ENCODE measurements at places on chromosomes 12 and 14.
A peak's percentile ranks its signal among the peaks of the same experiment; 100 is the strongest.

DNA sequence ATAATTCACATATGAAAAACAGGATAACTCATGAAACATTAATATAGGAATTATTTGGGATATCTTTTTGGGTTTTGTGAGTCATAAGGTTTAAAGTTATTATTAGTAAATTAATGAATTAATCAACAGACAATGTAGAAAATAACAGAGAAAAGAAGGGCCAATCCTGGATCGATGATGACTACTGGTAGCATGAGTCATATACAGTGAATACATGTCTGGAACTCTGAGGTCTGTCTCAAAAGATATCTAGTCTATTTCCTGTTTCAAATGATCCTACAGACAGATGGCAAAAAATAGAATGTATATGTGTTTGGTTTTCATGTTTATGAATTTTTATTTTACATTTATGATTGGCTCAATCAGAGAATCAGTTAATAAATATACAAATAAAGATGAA lies 86.4 kb upstream of the RTL1 start:
- no peak for DNase-seq

DNA sequence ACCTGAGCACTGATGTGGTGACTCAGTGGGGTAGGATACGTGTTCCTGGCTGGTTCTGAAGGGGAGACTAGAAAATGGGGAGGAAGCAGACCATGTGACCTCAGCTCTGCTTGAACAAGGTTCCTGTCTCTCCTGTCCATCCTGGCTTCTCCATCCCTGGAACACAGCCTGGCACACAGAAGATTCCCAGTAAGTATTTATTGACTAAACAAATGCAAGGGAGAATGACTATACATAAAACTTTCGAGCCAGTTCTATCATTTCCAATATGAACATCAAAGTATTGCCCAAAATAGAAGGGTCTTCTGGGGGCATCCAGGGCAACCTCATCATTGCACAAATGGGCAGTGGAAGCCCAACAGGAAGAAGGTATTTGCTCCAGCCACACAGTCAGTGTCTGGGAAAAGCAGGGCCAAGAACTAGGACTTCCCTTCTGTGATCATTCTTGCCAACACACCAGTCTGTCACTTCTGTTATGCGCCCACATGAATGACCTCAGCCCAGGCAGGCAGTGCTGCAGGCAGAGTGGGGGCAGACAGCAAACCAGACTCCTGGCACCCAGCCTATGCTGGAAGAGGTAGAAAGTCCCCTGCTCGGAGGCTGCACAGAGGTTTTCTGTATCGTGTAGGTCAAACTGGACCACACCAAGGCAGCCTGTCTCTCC lies 5.6 kb upstream of the SERPINA9 start:
- DNase-seq, result peak; percentile 71

GRCh38 chr14:45970621-45971020 lies 681.0 kb downstream of the RPL10L start:
- no peak for DNase-seq

DNA sequence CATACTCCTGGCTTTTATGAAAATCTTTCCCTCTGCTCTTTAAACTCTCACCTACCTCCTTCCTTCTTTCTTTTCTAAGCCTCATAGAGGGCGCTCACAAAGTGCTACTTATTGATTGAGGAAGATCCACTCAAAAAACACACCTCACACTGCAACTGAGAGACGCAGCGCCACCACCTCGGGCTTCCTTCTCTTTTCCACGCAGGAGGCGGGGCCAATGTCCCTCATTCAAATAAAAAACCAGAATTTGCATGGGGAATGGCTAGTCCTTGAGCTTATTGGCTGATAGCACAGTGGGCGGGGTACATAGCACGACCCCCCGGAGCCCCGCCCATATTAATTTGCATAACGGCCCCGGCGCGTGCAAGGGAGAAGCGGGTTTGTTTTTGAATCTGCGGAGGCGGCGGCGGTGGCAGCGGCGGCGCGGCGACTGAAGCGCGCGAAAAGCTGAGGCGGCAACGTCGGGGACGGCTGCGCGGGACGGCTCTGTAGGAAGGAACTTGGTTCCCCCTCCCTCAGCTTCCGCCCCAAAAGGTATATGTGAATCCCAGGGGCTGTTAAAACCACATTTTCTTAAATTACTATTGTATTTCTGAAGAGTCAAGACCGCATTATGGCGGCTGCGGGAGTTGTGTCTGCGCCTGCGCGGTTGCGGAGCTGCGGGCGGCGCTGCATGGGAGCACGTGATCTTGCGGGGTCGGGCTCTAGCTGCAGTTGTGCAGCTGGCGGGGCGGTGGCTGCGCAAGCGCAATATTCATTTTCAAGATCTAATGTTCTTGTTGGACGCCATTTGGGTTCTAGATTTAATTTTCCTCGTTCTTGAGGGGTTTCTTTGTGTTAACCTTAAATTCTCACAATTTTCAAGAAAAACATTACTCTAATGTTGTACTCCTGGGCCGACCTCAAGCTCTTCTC lies at the start of gene ATF7IP:
TSS of gene ATF7IP (plus strand) at position 389 of the 915 bp plus-strand sequence. CDS start 58,234 bp downstream, outside the sequence.
- DNase-seq, result peak; percentile 98

GRCh38 chr12:127723251-127723650 lies 543.7 kb upstream of the TMEM132C start:
- DNase-seq, result no peak

DNA sequence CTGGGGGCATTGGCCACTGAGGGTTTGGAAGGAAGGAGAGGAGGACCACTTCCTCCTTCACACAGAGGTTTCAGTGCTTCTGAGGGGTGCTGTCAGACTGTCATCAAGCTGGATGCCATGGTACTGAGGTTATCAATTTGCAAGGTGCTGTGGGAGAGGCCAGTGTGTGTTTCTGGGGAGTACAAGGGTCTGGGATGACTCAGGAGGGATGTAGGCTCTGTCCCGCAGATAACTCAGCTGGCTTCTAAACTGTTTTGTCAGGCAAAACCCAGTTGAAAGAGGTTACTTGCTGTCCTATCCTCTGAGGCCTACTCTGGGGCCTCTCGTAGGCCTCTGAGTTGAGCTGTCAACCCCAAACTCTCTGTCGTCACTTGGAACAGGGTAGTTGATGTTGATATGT lies 22.8 kb downstream of the ADCK1 start:
- no peak for DNase-seq

- no peak for DNase-seq
Observed at GRCh38 chr12:55891310-55891709, 36.4 kb downstream of the PYM1 start.

DNA sequence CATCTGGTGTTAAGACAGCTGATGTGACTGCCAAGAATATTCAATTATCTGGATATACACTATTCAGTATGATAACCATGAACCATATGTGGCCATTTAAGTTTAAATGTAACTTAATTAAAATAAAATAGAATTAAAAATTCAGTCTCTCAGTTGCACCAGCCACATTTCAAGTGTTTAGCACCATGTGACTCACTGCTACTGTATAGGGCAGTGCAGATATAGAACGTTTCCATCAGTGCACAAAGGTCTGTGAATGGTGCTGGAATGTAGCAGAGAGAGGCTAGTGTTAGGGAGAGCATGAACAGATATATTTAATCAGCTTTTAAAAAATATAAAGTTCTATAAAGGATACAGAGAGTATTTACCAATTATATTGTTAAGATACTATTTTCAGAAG lies 28.7 kb downstream of the ARID4A start:
- DNase-seq, result no peak

GRCh38 chr14:50823762-50824636 lies 7.0 kb downstream of the NIN start:
- peak; percentile 53 for DNase-seq

DNA sequence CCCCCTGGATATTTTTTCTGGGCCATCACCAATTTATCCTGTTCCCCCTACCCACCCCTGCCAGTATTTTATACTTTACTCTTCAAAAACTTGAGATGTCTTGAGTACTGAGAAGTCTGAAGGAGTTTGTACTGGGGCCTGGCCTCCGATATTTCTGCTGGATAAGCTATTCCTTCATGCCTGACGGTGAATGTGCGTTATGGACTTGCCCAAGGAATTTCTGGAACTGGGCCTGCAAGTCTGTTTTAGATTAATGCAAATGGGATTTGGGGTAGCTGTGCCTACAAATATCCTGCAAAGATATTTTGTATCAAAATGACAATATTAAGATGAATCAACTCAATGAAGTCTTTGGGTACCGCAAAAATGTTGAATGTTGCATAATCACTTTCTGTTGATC lies at the start of gene PTCSC3:
TSS of gene PTCSC3 (minus strand) at position 199 of the 400 bp plus-strand sequence.
- no peak for DNase-seq
